Renal pelvis (tissue), 12 donors: ENCODE measurements at places on chromosomes 5 and 9.

DNA sequence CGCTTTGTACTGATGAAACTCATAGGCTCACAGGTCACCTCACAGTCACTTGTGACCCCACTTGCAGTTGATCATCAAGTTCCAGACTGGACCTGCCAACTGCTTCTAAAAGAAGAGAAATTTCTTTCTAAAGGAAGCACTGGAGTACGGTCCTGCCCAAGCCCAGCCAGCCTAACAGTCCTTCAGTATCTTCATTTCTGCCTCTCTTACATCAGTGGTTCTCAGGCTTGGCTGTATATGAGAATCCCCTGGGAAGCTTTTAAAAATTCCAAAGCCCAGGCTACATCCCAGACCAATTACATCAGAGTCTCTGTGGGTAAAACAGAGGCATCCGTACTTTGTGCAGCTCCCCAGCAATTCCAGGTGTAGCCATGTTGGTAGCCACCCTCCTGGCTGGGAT lies 282.1 kb downstream of the NFIB start:
- no peak for DNase-seq

GRCh38 chr5:71910741-71911140 lies 191.7 kb downstream of the CARTPT start:
- no peak for DNase-seq

DNA sequence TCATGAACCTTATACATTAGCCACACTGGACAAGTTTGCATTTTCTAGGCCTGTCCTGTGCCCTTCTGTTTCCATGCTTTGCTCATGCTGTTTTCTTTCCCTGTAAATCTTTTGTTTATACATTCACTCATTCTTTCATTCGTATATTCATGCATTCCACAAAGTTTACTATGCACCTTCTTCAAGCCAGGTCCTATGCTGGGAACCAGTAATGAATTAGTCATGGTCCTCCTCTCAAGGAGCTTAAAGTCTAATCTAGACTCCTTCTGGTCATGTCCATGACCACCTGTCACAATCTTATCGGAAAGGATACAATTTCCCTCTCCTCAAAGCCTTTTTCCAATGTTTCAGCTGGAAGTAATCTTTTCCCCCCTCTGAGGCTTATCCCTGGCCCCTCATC lies 9.1 kb upstream of the XPA start:
- DNase-seq = no peak

DNA sequence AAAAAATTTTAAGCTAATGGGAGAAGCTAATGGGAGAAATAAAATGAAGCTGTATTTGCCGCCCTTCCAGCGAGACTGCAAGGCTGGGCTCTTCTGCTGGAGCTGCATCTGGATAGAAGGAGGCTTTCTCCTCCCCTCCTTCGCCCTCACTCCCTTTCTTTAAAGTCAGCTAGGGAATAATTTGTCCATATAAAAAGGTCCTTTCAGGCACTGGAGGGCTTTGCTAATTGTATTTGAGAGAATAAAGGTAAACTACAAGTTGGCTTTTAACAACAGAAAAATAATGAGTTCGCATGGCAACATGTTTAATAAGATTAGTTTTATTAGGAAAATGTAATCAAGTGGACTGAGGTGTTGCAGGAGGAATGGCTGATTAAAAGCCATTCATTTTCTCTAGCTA lies 41.3 kb downstream of the NPR3 start:
- DNase-seq = no peak

GRCh38 chr5:40691894-40692293 lies 12.2 kb downstream of the PTGER4 start:
- DNase-seq = no peak

- no peak for DNase-seq
These were observed at the start of gene PHF19 for GRCh38 chr9:120876842-120877240. Gene PHF19 (minus strand): TSS chr9:120877188. CDS start chr9:120874741, 2,447 bp downstream.

GRCh38 chr5:124599028-124599973 lies 147.1 kb downstream of the ZNF608 start:
- DNase-seq = peak; percentile 62

GRCh38 chr9:100580257-100580656 lies 2.4 kb downstream of the CAVIN4 start:
- no peak for DNase-seq

DNA sequence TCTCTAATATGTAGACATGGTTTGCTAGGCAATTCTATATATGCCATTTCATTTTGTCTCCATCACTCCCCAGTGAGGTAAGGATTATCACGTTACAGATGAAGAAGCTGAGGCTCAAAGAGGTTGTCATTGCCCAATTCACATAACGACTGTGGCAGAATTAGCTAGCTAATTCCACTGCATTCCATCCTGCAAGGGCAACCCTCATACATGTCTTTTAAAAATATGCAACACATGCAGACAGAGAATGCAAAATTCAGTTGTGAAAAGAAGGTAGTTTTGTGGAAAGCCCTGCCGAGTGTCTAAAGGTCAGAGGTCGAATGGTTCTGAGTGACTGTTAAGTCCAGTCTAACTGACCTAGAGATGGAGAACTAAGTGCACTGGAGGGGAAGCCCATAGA lies 219.2 kb downstream of the PAPPA start:
- DNase-seq = no peak

DNA sequence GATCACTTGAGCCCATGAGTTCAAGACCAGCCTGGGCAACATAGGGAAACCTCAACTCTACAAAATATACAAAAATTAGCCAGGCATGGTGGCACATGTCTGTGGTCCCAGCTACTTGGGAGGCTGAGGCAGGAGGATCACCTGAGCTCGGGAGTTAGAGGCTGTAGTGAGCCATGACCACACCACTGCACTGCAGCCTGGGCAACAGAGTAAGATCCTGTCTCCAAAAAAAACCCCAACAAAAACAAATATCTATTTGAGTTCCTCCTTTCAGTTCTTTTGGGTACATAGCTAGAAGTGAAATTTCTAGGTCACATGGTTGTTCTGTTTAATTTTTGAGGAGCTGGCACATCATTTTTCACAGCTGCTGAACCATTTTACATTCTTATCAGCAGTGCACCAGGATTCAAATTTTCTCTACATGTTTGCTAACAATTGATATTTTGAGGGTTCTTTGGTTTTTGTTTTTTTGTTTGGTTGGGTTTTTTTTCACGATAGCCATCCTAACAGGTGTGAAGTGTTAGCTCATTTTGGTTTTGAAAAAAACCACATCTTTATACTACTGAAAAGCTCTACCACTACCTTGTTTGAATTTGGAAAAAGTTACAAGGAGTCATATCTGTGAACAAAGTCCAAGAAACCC lies 176.9 kb upstream of the SLC12A2 start:
- DNase-seq = no peak

DNA sequence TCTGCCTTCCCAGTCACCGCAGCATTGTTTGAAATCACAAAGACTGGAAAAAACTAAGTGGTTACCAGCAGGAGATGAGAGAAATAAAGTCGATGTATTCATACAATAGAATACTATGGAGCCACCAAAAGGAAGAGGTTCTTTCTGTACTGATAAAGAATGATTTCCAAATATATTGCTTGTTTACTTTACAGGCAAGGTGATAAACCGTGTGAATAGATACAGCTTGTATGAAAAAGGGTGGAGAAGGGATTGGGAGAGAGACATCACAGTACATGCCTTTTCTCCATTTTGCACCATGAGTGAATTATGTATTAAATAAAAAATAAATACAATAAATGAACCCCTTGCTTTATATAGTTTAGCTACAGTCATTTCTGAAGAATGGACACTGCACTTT lies 91.7 kb downstream of the RFK start:
- no peak for DNase-seq

GRCh38 chr5:113425909-113426308 lies 8.9 kb downstream of the TSSK1B start:
- no peak for DNase-seq

GRCh38 chr9:29212397-29213387 lies 1639.4 kb upstream of the C9orf72 start:
- no peak for DNase-seq

GRCh38 chr5:15791859-15792258 lies 291.9 kb downstream of the FBXL7 start:
- DNase-seq = no peak

- DNase-seq = no peak
These were observed 138.8 kb downstream of the KDM4C start for GRCh38 chr9:6896562-6896961.

- no peak for DNase-seq
These were observed 5.6 kb downstream of the OLFM1 start for GRCh38 chr9:135093111-135093510.

DNA sequence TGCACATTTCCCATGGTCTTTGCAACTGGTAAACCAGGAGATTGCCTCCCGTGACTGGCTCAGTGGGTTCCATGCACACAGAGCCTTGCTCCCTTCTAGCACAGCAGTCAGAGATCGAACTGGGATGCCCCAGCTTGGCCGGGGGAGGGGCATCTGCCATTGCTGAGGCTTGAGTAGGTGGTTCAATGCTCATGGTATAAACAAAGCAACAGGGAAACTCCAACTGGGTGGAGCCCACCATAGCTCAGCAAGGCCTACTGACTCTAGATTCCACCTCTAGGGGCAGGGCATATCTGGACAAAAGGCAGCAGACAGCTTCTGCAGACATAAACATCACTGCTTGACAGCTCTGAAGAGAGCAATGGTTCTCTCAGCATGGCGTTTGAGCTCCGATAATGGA lies 67.0 kb upstream of the PPP1R2B start:
- DNase-seq = no peak

DNA sequence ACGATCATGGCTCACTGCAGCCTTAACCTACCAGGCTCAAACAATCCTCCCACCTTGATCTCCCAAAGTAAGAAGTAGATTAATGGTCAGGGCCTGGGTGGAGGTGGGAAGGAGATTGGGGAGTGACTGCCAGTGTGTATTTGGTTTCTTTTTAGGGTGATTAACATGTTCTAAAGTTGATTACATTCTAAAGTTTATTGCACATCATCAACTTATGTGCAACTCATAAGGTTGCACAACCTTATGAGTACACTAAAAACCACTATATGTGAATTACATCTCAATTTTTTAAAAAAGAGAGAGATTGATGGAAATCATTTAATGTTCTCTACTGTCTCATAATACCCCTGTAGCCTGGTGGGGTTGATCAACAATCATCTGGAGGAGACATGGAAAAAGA lies 218.1 kb downstream of the AOPEP start:
- DNase-seq = no peak

DNA sequence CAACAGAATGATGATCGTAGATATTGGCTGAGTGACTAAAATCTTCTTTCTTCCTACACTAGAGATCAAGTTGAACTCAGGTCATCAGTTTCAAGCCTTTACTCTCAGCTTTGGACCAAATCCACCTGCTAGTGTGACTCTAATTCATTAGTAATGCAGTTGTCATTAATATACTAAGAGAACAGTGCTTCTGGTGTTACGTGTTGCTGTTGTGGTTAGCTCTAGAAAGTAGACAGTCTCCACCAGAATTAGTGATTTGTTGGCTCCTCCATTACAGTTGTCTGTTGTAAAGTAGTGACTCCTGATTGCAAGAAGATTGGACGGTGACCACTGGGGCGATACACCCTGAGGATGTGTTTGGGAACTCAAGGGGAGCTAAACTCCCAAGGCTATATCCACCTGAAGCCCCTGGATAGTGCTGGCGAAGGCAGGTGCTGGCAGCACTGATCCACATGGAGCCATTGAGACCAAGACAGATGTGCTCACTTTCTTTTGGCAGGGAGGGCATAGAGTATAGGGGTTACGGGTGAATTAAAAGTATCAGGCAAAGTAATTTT lies 3.1 kb downstream of the CAMK4 start:
- DNase-seq = no peak

DNA sequence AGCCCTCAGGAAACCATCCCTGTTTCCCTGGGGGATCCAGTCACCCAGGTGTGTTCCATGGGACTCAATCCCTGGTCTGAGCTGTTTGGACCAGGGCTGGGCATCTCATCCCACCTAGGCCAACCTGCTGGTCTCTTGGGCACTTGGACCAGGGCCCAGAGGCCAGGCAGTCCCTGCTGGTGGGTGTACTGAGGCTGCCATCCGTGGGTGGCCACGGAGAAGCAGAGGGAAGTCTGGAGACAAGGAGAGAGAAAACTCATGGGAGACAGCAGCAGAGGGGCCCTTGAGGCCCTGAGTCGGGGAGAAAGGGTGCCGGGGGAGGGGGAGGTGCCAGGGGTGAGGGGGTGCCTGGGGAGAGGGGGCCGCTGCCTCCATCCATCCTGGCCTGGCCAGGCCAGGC lies 247.8 kb downstream of the PBX3 start:
- no peak for DNase-seq

DNA sequence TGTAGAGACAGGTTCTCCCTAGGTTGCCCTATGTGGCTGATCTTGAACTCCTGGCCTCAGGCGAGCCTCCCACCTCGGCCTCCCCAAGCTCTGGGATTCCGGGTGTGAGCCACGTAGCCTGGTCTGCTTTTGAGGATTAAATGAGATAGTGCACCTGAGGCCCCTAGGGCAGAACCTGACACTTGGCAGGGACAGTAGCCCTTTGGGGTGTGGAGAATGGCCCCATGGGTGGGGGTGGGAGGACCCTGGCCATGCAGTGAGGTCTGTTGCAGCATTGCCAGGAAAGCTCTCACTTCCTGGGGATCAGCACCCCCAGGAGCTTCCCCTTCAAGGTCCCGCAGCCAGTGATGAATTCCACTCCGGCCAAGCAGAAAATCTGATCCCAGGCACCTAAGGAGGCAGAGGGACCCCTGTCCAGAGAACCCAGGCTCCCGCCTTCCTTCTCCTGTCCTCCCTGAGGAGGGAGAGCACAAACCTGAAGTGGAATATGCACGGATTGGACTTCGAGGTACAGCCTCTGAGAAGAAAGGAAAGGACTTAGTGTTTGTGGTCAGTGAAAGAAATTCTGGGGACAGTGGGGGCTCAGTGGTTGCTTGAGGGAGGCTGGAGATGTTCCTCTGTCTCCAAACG lies 73.9 kb upstream of the UNC5A start:
- DNase-seq = no peak

DNA sequence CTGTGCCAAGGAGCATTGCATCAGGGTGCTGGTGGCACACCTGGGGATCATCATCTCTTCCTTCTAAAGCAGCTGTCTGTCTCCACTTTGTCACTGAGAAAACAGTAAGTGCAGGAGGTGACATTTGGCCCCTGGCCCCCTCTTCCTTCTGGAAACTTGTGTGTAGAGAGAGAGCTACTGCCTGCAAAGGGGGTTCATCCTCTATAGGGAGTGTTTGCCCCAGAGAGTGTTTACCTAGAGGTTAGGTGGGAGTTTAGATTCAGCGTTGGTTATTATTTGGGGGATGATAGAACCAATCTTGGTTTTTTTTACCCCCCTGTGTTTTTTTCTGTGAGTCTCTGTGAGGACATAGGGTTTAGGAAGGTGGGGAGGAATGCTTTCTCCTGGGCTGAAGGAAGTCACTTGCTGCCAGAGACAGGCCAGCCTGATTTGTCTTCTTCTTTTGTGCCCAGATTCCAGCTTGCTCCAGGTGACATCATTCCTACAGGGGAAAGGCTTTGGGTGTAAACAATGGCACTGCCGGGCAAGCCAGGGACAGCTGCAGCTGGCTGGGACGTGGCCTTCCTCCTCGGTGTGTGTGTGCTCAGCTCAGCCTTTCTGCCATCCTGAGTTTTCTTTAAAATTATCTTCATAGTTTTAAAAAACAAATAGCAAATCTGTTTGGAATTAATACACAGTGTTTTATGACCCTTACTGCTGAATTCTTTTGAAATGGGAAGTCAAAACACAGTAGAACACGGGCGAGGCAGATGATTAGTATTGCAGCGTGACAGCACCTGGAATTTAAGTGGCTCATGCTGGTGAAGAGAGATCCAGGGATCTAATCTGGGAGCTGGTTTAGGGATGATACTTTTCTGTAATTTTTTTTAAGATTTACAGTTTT lies 24.5 kb downstream of the PRRC2B start:
- no peak for DNase-seq
